ENCODE measurements at places on chromosomes 5 and 9.

GRCh38 chr5:6322163-6322713, 56.1 kb downstream of the MED10 start:
- no peak for DNase-seq

DNA sequence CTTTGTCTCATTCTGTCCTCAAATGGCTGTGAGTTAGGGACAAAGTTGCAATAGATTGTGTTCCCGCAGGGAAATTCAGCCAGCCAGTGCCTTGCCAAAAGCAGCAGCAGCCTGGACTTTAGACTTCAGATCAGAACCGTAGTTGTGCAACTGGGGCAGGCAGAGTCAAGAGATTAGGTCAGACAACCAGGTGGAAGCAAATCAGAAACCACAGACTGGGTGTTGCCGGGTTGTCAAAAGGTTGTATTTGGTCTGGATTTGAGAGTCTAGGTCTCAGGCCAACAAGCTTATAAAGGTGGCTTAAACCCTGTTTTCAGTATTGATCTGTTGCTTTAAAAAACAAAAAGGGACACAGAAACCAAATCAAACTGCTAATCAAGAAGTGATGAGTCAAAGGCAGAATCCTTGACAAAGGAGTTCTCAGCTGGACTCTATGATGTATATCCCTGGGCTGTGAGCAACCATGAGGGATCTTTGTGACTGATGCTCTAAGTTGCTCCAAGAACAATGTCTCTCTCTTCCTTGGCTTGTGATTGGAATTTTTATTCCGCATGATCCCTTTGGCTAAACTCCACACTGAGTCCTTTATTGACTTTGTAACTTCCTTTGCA, 20.9 kb downstream of the RFK start:
- DNase-seq, result no peak

- DNase-seq, result no peak
Measured at GRCh38 chr9:4734150-4734549, 6.9 kb downstream of the AK3 start.

DNA sequence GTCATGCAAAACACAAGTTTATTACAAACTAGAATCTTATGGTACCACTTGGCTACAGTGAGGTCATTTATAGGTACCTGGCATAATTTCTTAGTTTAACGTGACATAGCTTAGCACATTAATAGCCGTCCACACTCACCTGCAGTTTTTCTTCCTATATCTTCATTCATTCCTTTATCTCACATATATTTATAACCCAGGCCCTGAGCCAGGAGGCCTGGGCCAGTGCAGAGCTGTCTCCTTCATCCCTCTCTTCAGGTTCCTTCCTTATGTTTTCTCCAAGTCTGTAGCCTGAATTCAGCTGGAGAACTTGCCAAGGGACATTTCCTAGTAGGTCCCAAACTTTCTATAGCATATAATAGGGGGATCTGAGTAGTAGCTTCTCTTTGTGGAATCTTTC, 367.9 kb upstream of the SGCD start:
- DNase-seq, result no peak

GRCh38 chr5:13976223-13976622, 31.7 kb upstream of the DNAH5 start:
- DNase-seq, result no peak

GRCh38 chr5:51829230-51829629, 446.0 kb downstream of the ISL1 start:
- no peak for DNase-seq

DNA sequence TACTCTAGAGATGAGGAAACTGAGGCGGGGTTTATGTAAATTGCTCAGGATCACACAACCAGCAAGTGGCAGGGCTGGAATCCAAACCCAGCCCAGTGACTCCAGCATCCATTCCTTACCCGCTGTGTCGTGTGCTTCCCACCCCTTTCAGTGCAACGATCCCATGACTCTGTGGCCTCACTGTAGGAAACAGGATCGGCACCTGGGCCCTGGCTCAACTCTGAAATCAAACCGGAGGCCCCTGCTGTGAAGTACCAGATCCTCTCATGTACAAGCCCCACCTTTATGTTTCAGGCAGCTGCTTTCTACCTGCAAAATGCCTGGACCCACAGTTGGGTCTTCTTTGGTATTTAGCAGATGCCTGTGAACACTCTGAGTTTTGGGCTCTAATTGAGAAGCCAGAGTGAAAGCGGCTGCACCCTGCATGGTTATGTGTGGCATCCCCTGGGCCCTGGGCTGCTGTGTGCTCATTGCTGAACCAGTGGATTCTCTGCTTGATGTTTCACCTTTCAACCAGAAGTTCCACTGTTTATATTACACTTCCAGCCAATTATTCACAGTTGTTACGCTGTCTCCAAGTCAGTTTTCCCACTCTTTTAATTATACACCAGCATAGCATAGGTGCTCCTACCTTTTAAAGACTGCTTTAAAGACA, 36.7 kb downstream of the ABLIM3 start:
- no peak for DNase-seq

DNA sequence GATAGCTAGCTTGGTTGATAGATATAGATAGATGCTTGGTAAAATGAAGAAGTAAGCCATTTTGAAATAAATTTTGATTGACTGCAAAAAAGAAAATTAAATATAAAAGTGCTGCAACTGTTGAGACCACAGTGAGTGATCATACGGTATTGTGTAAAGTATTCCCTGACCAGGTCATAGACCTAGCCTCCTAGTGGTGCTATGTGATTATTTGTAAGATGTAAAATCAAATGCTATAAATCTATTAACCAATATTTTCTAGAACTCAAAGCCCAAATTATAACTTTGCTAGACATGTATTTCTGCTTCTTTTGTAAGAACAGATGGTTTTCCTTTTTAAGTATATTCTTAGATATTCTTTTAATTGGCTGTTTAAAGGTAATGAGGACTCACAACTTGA, 480.2 kb upstream of the PTPRD start:
- no peak for DNase-seq

DNA sequence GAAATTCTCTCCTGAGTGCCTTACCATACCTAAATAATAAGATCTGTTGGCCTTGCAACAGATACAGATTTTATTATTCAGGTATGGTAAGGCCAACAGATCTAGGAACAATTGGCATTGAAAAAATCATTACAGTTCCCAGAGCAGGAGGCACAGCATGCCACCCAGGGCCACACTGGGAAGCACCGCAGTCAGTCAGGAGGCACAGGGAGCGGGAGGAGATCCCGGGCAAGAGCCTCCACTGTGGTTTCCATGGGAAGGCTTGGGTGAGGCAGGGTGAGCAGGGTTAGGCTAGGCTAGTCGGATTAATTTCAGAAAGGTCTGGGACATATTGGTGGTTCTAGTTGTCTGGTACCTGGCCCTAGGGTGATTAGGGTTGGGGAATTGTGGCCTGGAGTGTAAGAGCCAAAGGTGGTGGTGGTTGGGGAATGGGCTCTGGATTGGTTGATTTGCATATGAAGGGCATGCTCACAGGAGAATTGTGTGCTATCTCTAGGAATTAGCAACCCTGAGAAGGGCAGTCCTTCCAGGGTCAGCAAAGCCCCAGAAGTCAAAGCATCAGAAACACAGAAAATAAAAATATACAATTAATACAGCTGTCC, 111.4 kb downstream of the PDE8B start:
- DNase-seq, result no peak

GRCh38 chr9:93390953-93391515, 60.5 kb upstream of the FAM120A start:
- no peak for DNase-seq

GRCh38 chr5:135038205-135038812, 4.3 kb upstream of the PITX1 start:
- no peak for DNase-seq

DNA sequence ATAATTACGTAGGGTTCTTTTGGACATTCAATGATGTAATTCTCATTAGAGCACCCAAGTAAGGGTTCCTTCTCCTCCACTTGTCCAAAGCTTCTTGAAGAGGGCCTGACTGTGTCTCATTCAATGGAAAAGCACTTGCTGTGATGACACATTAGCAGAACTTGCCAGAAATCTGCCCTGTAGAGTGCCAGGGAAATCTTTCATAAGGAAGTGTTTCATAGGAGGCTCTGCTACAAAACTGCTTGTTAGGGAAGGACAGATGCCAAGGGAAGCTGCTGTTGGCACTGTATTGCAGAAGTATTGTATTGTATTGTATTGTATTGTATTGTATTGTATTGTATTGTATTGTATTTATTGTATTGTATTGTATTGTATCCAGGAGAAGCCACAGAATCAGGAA, 45.5 kb upstream of the MPDZ start:
- no peak for DNase-seq

- no peak for DNase-seq
Measured at GRCh38 chr5:1249366-1250280, 24.4 kb downstream of the SLC6A18 start.

DNA sequence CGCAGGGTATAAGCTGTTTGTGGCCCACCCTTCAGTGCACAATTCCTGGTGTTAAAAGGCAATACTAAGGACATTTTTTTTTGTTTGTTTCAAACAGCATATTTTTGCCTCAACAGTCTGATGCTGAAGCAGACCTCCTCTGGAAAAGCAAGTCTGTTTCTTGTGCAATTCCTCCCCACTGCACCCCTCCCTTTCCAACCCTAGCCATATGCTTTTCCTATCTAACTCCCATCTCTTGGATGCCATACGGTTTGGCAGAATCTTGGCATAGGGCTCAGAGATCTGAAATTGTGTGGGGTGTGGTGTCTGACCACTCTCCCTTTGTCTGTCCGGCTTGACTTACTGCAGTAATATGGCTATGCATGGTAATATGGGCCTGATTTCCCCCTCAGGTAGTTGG, 161.6 kb downstream of the TMEM38B start:
- DNase-seq, result no peak

DNA sequence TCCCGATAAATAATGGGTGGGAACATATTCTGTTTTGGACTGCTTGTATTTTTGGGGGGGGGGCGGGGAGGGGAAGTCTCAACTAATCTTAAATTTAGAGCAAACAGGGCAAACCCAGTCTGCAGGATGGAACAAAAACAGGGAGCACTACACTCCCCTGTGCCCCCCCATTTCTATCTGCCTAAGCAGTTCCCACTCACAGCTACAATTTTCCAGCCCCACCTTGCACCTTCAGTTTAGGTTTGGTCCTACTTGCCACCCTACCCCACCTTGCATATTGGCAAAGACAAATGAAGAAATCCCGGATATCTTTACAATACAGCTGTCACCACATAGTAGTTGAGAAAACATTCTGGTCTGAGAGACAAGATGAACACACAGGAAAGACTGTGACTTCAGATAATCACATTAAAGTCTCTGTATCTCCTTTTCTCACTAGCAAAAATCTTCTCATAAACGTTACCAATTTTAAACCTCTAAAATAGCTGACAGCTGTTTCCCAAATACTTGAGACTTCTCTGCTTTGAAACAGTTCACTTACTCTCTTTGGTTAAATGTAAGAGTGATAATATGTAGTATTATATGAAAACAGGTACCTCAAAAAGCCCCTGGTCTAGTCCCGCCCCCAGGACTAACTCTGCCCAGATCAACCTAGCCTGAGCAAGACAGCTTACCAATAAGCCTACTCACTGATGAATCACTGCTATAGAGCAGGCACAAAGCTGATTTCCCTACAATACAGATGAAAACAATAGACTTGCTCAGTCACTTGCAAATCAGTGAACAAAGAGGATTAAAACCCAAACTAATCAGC, 5.2 kb upstream of the RAPGEF6 start:
- peak; percentile 18 for DNase-seq

DNA sequence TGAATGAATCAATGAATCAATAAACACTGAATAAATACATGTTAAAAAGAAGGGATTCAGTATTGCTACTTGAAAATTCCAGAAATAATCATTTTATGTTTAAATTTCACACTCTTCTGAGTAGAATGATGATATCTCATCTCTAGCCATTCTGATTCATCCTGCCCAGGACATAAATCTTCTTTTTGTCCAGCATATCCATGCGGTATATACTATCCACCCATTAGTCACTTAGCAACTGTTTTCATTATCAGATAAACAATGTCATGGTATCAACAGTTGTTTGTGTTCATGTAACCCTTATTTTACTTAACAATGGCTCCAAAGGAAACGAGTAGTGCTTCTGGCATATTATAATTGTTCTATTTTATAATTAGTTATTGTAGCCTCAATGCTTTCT, 432.4 kb upstream of the SMC2 start:
- no peak for DNase-seq

GRCh38 chr5:10700516-10700915, 60.5 kb downstream of the DAP start:
- no peak for DNase-seq

DNA sequence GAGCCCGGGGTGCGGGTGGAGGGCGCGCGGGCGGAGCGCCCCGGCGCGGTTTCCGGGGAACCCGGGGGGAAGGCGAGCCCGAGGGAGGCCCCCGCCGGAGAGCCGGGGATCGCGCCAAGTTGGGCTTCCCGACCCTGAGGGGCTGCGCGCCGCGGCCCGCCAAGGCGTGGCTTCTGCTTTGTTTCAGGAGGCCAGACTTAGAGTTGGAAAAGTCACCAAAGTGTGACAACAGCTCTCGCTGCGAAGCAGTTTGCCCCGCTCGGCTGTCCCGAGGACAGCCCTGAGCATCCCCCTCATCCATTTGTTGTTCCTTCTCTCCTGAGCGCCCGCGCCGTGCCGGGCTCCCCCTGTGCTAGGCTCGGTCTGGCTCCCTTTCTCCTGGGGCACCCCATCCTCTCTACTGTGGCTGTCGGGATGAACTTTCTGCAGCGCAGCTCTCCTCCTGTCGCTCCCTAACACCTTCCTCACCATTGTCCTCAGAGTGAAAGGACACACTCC, 410 bp downstream of the GLIPR2 start:
- no peak for DNase-seq

- no peak for DNase-seq
Measured at GRCh38 chr5:123439709-123440108, 16.5 kb upstream of the CEP120 start.

DNA sequence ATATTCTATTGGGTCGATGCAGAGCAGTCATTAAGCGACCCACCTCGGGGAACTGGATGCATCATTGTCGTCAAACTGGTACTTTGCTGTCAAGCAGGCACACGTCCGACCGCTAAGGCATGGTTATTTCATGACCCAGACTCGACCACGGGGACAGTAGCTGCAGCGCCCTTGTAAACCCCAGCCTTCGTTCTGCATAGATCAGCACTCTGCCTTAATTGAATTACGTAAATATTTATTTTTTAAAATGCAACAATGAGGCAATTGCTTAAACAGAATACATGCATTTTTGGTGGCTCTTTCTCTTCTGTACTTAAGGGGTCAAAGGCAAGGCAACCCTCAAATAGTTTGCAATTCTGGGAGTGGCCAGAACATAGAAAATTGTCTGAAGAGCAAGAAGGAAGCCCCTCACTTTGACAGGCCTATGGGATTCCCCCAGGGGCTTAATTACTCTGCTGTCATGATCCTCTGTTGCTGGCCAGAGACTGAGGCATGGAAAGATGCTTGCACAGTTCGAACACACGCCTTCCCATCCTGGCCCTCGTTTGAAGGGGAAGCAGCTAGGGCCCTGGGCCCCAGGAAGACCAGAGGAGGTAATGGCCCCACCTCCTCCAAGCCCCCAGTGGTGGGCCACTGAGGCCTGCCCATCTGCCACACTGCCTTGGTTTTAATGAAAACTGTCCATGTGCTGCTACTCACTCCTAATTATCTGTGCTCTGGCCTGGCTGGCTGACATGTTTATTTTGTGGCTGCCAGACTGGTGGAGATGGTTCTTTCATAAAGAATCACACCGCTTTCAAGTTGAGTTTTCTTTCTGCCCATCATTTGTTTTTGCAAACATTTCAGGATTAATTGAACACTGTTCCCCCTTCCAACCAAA, 169.7 kb upstream of the MAST4 start:
- no peak for DNase-seq

GRCh38 chr5:127410959-127411358, 106.5 kb upstream of the PRRC1 start:
- DNase-seq, result no peak

- DNase-seq, result no peak
Measured at GRCh38 chr9:37984672-37985611, 81.0 kb upstream of the SLC25A51 start.

All from stimulated activated CD4-positive, alpha-beta T cell treated with anti-CD3 and anti-CD28 coated beads, TNF-alpha, amount 100 ng/mL, for 1 hour (primary cell).